ENCODE measurements at places on chromosomes 12 and 14.

- no peak for DNase-seq
Measured at GRCh38 chr14:25101276-25101675, 51.3 kb upstream of the STXBP6 start.

- no peak for DNase-seq
Measured at GRCh38 chr14:70358631-70359030, 852 bp downstream of the COX16 start.

DNA sequence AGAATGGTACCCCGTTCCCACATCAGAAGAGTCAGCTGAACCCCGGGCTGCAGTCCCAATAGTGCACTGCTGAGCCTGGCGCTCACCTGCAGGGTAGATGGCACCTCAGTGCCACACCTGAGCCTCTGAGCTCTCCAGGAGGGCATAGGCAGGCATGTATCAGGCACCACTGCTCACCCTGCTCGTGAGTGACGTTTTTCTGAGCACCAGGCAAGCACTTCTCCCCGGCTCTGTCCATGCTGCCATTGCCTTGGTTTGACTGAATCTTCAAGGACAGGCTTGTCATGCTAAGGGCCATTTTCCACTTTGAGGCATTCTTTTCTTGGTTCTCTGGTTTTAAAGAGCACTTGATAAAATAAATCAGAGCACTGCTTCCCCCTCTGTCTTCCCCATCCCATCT, 161.6 kb upstream of the PRMT8 start:
- no peak for DNase-seq

DNA sequence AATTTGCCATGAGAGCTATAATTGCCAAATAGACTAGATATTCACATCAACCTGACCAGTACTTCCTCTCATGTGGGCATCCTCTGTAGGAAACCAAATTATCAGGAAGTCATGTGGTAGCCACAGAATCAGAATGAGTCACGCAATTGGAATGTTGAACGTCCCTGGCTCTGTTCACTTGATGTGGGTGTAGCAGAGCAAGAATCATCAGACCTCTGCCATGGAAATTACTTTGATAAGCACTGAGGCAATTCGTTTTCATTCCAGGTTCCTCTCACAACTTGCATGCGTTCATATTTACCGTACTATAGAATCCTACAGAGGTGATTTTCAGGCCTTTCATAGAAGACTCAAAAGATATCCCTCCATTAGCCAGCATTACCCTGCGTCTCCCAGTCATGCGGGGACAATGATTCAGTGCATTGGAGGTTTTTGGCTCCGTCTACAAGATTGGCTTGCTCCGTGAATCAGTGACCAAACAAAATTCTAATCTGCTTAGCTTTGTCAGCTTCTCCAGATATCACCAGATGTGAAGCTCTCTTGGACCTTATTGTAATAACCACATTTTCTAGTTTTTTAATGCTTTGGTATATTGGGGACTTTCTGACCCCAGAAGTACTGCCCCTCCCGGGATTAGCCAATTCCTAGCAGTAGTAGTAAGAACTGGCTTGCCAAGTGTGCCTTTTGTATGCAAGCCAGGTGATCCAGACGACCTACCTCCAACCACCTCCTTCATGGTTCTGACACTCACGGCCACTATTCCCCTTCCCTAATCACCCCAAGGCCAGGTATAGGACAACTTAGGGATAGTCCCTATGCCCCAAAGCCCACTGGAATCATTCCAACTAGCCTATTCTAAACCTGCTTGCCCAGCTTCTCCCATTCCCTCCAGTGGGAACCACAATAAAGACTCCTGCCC, 133.4 kb downstream of the KICS2 start:
- no peak for DNase-seq
